HCT116 (cell line): ENCODE measurements at places on chromosomes 3 and 15. TPM values are rescaled to one million over a fixed set of nuclear protein-coding genes. Genes with fewer than 3 reads are reported as not detected.
A peak's percentile ranks its signal among the peaks of the same experiment; 100 is the strongest.

APOD gene
- total RNA-seq, result 0.76 TPM

CCR4 gene
- not detected for total RNA-seq

CPB1 gene
- 6.2 TPM for total RNA-seq

ELL3 gene
- total RNA-seq, result 16.2 TPM

SLC51B gene
- total RNA-seq, result not detected

LIPC gene
- not detected for total RNA-seq

DNA sequence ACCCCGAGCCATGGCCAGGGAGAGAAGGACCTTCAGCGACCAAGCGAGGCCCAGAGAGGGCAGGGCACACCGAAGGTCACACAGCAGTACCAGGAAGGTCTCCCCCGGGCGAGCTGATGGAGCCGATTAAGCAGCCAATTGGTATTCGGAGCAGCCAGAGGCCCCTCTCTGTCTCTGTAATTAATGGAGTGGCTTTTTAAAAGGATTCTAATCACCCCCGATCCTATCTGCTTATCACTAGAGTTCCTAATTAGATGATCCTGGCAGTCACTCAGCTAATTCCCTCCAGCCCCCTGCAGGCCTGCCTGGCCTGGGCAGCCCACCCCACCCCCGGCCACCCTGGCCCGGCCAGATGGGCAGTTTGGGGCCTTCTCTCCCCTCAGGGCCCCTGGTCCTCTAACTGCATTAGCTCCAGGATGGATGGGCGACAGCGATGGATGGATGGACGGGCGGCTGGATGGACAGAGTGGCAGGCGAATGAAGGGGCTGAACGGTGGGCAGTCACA is 1.6 kb upstream of the DNAJB8 start:
- no peak for DNase-seq

DNA sequence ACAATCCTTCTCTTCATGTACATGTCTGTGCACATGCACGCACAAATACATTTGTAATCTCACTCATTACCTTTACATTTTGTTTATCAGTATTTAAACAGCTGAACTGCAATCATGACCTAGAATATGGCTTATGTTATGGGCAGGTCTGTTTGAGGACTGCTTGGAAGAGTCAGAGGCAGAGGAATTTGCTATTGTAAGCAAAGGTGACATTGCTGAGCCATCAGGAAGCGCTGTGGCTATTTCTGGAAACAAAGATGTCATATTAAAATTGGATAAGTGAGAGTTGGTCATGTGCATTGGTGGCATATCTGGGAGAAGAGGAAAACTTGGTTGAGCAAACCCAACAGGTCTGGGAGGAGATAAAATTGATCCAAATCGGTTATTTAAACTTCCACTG is 41.6 kb downstream of the USF3 start:
- no peak for DNase-seq

GRCh38 chr15:63335543-63336240 is 46.0 kb downstream of the CA12 start:
- no peak for DNase-seq

GRCh38 chr3:124383846-124384466 is 346.3 kb upstream of the UMPS start:
- no peak for DNase-seq

DNA sequence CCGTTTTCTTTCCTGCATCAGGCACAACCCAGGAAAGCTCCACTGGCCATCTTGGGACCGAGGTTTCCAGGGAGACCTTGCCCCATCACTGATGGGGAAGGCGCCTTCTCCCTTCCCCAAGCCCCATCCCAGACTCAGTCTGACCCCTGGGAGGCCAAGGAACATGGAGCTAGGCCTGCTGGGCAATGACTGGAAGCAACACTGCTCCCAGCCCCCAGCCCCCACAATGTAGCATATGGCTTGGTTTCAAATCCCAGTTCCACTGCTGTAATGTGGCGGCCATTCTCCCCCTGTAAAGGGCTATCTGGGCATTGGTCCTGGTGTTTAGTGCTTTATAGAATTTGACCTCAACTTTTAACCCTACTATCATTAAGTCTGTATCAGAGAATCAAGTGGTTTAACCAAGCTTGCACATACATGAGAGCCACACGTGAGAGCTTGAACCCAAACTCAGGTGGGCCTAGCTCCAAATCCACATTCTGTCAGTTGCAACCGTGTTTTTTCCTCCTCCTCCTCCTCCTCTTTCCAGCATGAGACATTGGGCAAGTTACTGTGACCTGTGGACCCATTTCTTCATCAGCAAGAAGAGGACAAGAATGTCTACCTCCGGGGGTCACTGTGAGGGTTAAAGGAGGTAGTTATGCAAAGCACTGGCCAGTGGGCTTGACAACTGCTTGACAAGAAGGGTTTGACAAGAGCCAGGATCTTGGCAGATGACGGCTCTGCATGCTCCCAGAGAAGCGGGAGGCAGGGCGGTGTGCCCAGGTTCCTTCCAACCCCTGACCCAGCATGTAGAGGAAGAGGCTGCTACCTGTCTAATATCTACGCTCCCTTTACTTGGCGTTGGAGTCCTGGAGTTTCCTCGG is 37.4 kb downstream of the KLHL25 start:
- DNase-seq, result no peak

- DNase-seq, result no peak
Observed at GRCh38 chr3:146223401-146224373, 27.2 kb downstream of the PLSCR4 start.

DNA sequence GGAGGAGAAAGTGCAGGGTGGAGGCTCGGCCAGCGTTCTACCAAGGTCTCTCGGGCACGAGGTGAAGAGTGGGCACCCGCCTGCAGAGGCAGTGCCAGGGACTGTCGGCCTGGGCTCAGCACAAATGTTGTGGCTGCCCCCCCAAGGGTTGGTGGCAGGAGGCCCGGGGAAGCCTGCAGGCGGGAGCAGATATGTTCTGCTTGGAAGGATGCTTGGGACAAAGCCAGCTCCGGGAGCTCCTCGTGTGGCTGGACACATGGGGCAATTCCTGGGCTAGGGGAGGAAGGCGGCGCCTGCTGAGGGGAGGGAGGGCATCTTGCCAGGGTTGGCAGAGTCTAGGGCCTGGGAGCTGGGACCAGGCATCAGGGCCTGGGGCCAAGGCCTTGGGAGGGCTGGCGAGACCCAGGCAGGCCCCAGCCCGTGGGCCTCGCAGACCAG is 30.4 kb upstream of the FBLN2 start:
- no peak for DNase-seq

GRCh38 chr3:190321789-190322603 is at the start of gene CLDN1:
Gene CLDN1 (minus strand): TSS chr3:190322446. CDS start chr3:190322206, 240 bp downstream.
- DNase-seq, result peak; percentile 24

- no peak for DNase-seq
Observed at GRCh38 chr15:90058308-90058707, 44.0 kb downstream of the IDH2 start.

DNA sequence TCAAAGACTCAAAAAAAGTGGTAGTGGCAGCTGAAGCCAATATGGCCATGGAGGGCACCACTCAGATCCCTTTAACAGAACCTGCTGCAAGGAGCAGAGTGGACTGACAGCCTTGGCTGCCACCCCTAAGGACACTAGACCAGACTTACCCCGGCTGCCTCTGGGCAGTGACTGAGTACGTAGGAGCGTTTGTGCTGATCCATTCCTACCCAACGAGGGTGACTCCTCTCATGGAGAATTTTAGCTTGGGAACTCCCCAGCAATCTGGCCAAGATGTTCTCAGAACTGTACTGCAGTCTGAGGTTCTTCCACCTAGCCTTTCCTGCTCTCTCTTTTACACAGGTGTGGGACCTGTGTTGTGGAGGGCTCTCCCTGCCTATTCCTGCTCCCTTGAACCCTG is 22.1 kb downstream of the CLEC3B start:
- no peak for DNase-seq
